Activated T-cell treated with anti-CD3 and anti-CD28 coated beads, Interleukin-2, amount 50 U/mL, for 48 hours (primary cell): ENCODE measurements at places on chromosomes 16 and 17.

DNA sequence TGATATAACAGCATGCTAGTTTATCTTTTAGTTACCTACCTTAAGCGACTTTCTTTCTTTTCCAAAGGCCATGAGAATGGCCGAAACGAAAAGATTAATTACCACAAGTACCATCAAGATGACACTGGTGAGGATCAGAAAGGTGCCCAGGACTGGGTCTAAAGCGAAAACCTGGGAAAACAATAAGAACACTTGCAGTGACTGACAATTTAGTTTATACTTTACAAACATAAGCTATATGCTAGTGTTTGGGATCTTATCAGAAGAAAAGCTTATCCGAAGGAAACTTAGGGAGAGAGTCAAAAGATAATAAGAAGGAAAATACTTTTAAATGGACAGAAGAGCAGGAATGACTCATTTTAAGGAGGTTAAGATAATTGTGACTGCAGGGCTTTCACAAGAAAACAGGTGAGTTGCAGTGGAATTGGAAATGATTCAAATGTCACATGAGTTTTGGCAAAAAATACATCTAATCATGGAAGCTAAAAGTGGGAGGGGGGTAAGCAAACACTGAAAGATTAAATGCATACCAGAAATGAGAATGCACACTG, 34.8 kb downstream of the IST1 start:
- DNase-seq, result no peak

- DNase-seq, result peak; percentile 44
Measured at GRCh38 chr17:44830359-44831288, 537 bp upstream of the GJC1 start.

DNA sequence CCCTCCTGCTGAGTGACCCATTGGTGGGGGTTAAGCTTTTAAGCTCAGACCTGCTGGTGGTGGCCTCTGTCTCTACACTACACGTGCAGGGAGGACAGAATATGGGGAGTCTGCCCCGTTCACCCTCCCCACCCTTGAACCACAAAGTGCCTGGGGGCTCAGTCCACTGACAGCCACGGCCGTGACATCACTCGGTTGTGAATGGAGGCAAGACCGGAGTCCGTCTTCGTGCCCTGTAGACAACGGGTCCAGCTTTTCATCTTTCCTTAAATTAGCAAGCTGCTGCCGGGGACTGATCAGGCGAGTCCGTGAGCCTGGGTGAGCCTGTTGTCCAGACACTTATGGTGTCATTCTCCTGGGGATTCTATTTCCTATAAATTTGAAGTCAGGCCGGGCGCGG, 67.4 kb downstream of the CRISPLD2 start:
- no peak for DNase-seq

DNA sequence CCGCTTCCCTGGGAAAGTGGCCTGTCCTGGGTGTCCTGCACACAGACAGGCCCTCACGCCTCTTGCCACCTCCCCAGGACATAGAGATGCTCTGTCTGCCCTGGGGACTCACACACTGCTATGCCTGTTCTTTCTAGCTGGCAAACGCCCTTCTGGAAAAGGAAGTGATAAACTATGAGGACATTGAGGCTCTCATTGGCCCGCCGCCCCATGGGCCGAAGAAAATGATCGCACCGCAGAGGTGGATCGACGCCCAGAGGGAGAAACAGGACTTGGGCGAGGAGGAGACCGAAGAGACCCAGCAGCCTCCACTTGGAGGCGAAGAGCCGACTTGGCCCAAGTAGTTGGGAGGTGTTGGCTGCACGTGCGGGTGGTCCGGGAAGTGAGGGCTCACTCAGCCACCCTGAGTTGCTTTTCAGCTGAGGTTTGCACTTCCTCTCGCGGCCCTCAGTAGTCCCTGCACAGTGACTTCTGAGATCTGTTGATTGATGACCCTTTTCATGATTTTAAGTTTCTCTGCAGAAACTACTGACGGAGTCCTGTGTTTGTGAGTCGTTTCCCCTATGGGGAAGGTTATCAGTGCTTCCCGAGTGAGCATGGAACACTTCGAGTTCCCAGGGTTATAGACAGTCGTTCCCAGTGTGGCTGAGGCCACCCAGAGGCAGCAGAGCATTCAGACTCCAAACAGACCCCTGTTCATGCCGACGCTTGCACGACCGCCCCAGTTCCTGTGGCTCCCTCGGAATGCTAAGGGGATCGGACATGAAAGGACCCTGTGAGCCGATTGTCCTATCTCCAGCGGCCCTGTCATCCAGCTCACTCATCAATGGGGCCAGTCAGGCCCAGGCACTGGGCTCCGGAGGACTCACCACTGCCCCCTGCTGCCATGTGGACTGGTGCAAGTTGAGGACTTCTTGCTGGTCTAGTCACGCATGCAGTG, 3.5 kb upstream of the RPL13 start:
- DNase-seq, result peak; percentile 93

DNA sequence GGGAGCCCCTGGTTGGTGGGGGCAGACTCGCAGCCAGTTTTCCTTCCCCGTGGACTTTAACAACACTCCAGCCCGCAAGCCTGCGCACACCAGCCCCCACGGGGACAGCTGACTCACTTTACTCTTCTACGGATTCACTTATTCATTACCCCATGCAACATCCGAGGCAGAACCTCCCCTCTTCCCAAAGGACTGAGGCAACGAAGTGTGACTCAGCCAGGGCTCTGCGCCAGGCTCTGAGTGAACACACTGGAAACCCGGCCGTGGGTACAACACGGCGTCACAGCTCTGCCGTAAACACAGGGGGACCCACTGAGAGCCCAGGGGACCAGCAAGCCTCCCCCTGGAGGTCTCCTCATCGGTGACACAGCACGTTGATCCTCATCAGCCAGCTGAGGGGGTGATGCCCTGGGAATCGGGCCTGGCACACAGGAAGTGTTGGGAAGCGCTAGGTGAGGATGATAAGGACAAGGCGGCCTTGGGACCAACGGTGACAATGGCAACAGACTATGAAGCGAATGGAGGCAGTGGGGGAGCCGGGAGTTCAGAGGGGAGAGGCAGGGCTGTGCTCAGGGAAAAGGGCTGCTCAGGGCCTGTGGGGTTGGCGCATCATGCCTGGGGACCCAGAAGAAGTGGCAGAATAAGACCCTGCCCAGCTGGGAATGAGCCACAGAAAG, 14.6 kb downstream of the COTL1 start:
- DNase-seq, result peak; percentile 57

GRCh38 chr16:64074706-64075105, 1047.2 kb downstream of the CDH11 start:
- no peak for DNase-seq

GRCh38 chr17:79933863-79934652, 94.8 kb upstream of the CBX4 start:
- DNase-seq, result no peak

GRCh38 chr16:31876951-31877828, 3.6 kb downstream of the ZNF267 start:
- DNase-seq, result peak; percentile 54

DNA sequence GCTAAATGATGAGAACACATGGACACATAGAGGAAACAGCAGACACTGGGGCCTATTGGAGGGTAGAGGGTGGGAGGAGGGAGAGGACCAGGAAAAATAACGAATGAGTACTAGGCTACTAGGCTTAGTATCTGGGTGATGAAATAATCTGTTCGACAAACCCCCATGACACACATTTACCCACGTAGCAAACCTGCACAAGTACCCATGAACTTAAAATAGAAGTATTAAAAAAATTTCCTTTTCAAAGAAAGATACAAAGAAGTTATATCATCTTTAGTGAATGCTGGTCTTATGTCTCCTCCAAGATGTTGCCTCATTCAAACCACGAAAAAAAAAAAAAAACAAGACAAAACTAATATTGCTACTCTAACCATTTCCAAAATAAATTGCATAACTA, 31.7 kb downstream of the MBTD1 start:
- DNase-seq, result no peak

DNA sequence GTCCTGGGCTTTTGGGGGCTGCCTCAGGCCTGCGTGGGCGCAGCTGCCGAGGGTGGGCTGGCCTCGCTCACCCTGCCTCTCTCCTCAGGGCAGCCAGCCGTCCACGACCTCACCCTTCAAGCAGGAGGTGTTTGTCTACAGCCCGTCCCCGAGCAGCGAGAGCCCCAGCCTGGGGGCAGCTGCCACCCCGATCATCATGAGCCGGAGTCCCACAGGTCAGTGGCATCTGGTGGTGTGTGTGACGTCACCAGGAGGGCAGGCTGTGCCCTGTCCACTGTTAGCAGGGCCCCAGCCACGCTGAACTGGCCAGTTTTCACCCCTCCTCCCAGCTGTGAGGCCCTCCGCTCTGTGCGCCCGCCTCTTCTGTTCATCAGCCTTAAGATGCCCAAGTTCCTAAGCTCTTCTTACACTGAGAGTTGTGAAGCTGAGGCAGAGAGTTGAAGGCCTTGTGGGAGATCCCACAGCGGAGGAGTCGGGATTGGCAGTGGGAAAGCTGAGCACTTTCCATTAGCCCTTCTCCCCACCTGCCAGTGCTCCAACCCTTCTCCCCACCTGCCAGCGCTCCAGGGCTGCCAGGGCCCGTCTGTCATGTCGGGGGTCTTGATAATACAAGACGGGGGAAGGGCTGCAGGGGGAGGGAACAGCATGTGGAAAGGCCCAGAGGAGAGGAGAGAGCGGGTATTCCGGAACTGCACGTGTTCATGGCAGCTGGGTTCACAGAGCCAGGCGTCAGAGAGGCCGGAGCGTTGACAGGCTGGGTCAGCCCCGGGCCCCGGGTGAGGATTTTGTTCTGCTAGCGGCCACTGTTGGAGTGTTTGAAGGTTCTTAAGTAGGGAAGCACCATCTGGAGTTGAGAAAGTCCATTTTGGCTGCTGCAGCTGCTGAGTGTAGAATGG, 36.3 kb downstream of the OR1D5 start:
- no peak for DNase-seq

DNA sequence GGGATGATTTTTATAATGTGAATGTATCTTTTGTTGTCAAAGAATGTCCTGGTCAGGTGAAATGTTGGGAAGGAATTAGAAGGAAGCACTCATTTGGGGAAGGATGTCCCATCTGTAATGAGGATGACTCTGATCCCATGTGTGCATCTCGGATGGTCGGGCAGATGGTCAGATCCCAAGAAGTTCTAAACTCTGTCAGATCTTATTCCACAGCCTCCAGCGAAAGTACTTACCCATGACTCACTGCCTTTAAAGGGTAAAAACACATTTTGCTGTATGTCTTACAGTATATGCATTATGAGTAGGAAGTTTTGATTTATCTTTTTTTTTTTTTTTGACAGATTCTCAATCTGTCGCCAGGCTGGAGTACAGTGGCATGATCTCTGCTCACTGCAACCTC, 548 bp upstream of the KRTAP4-11 start:
- DNase-seq, result no peak

- no peak for DNase-seq
Measured at GRCh38 chr16:75354170-75354569, 79.1 kb downstream of the CFDP1 start.

- no peak for DNase-seq
Measured at GRCh38 chr16:11892761-11893160, 23.0 kb downstream of the GSPT1 start.

DNA sequence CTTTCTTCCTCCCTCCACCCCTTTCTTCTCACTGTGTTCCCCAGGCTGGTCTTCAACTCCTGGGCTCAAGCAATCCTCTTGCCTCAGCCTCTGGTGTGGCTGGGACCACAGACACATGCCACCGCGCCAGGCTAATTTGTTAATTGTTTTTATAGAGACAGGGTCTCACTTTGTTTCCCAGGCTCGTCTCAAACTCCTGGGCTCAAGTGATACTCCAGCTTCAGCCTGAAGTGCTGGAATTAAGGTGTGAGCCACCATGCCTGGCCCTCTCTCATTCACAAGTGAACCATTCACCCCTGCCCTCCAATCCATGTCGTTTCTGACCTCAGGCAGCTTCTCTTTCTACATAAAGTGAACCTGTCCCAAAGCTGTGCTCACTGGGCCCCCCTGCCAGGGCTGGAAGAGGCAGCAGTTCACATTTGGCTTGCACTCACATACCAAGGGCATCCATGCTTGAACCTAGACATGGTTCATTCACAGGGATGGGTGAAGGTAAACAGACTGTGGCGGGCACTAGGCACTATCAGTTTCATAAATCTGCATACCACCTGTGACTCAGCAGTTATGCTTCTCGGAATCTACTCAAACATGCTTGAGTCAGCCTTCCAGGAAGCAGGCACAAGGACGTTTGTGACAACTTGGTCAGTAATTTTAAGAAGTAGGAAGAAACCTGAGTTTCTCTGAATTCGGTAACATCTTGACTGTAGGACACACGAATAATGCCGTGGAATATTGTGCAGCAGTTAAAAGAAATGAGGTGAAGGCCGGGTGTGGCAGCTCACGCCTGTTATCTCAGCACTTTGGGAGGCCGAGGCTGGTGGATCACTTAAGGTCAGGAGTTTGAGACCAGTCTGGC, 6.0 kb upstream of the RNF213 start:
- peak; percentile 77 for DNase-seq

DNA sequence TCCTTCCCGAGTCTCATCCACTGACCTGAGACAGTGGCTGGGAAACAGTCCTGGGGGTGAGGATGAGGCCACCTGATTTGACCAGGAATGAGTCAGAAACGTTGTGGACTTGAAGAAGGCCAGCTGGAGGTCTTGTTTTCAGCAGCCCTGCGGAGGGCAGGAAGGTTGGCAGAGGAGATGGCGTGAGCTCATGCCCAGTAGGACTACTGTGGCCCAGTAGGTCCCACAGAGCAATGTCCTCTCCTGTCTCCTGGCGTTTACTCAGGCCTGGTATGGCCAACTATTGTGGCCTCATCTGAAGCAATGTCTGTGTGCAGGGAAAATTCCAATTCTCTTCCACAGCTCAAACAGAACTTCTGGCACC, 84.1 kb upstream of the DNAJA2 start:
- no peak for DNase-seq

GRCh38 chr16:84567286-84567962, 50.5 kb downstream of the COTL1 start:
- DNase-seq, result no peak

DNA sequence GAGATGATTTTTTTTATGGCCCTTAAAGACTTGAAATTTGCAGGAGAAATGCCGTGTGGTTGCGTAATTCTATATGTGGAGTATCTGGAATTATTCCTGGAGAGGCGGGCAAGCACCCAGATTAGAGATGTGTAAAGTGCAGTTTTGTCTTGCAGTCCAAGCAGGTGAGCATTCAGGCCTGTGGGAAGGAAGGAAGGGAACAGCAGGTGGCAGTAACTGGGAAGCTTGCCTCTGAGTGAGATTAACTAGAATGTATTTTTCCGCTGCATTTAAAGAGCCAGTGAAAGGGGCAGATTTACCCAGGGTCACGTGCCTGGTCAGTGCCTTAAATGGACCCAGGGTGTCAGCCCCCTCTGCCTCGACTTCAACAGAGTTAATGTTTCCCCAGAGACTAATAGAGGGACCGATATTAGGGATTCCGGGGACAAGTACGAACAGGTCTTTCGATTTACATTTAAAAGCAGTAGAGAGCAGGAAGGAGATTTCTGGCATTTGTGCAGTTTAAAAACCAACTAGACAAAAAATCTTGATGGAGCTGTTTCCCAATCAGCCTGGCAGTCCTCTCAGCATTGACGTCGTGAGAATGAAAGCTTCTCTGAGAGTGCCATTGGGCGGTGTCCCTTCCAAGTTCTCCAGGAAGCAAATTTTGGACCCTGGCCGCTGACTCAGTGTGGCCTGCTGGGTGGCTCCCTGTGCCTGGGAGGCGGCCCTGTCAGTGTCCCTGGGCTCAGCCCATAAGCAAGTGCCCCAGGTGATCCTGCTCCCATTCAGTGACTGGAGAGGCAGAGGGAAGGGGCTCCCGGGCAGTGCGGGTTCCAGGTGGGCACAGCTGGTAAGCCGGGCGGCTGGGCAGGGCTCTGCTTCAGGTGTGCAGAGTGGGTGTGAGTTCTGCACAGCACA, 38.2 kb downstream of the KSR1 start:
- no peak for DNase-seq
